Inflammatory macrophage treated with lipopolysaccharide for 1 hour (primary cell): ENCODE measurements at places on chromosomes 4 and X.

- no peak for DNase-seq
Measured at GRCh38 chr4:84235126-84235944, 263.8 kb downstream of the NKX6-1 start.

DNA sequence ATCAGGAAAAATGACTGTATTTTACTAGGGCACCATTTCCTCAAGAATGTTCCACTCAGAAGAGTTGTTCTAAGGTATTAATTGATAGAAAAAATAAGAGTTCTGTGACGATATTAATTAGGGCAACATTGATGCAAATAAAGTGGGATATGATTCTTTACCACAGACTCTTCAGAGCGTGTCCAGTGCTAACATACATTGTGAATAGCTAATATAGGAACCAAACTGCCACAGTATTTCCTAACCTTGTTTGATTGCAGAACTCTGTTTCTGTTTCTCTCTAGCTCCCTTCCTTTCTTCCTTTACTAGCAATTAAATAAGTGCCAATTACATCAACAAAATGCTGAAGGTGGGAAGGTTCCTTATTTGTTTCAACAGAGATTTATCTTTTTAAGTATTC lies 154.1 kb upstream of the CPEB2 start:
- DNase-seq = peak; percentile 80

DNA sequence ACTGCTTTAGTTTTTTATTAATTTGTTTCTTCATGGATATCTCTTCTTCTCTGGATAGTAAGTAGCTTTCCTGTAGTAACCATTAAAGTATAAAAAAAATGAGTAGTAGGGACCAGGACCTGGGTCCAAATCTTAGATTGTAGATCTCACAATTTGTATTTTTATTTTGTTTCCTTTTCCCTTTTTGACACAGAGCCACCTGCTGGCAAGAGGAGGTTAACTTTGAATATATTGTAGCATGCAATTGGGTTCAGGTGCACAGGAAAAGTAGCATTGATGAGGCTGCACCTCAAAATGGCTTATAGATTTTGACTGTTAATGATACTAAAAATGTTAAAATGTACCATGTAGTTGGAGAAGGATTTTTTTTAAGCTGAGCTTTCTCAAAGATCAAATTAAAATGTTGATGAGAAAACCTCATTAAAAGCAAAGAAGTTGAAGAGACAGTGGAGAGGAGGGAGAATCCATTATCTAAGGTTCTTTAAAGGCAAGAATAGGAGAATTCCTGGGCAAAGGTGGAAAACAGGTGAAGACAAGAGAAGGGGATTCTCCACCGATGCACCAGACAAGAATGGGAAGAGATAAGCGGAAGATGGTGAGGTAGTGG lies 48.3 kb upstream of the HPGDS start:
- peak; percentile 57 for DNase-seq

- no peak for DNase-seq
Measured at GRCh38 chr4:73914071-73914470, 44.9 kb downstream of the CXCL1 start.

DNA sequence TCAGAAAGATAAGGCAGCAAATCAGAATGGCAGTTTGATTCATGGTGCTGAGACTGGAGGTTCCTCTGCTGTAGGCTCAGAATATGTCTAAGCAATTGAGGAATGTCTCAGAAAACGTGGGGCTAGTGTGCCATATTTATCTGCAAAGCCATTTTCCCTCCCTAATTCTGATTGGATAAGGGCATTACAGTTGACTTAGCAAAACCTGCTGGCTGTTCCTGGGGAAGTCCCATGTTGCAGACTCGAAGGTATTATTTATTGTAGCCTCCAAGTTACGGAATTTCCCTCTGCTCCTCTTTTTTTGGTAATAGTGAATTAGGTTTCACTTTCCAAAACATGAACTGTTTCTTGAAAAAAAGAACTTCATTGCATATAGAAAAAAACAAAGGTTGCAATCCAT lies at the start of gene CXCL10:
CXCL10 (minus strand) TSS at position 109 of the 400 bp plus-strand sequence; CDS start at position 43, 66 bp downstream.
- peak; percentile 93 for DNase-seq

DNA sequence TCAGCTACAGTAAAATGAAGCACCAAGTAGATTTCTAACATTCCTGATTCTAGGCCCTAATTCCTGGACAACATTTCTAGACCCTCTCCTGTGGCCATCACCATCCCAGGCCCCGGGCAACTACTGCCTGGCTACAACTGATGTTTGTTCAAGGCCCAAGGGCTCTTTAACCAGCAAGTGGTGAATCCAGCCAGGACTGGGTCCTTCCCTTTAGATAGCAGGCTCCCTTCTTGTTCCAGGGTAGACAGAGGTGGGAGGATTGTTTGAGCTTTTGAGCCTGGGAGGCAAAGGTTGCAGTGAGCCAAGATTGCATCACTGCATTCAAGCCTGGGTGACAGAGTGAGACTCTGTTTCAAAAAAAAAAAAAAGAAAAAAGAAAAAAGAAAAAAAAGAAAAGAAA lies 12.7 kb upstream of the AADAT start:
- no peak for DNase-seq

GRCh38 chr4:4980621-4981230 lies 38.5 kb downstream of the CYTL1 start:
- DNase-seq = no peak

- DNase-seq = no peak
Measured at GRCh38 chrX:82589410-82589809, 918.7 kb upstream of the POU3F4 start.

- no peak for DNase-seq
Measured at GRCh38 chr4:8533274-8533865, 46.8 kb upstream of the GPR78 start.

- no peak for DNase-seq
Measured at GRCh38 chr4:61067381-61067780, 132.7 kb upstream of the ADGRL3 start.

- no peak for DNase-seq
Measured at GRCh38 chr4:82215039-82215438, 158.8 kb downstream of the HNRNPD start.

DNA sequence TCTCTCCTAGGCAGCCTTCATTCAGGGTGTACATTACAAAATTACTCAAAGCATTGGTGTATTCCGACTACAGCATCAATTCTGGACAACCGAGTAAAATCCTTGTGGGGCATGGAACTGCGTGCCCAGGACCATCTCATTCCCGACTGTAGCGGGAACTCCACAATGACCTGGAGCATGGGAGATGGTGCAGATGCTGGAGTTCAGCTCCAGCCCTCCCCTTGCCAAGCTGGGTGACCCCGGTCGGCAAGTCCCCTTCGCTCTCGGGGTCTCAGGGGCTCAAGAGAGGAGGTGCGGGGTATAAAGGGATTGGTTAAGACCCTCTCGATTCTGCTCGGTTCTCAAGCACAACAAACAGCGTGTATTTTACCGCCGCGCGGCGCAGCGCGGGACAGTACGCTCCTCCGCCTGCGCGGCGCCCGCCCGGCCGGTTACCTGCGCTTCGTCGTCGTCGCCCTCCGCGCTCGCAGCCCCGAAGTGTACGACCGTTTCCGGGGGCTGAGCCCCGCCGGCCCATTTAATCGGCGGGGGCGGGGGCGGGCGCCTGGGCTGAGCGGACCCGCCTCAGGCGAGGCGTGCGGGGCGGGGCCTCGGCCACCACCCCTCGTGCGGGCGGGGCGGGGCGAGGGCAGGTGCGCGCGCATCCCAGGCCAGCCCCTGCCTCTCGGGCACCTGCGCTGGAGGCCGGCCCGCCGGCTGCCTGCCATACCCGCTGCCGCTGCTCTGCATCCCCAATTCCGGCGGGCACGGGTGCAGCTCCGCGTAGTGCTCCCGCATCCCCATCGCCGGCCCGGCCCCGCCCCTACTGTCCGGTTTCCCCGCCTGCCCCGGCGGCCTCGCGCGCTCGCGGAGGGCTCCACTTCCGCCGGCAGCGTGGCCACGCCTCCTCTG lies at the start of gene G6PD:
G6PD (minus strand) TSS at position 493 of the 891 bp plus-strand sequence. CDS start 691 bp downstream, outside the sequence.
- DNase-seq = peak; percentile 56

GRCh38 chrX:12390301-12390700 lies 252.0 kb downstream of the FRMPD4 start:
- no peak for DNase-seq

- no peak for DNase-seq
Measured at GRCh38 chr4:23058165-23058776, 365.5 kb downstream of the GBA3 start.

- DNase-seq = no peak
Measured at GRCh38 chr4:95107635-95108034, 349.9 kb downstream of the BMPR1B start.

- no peak for DNase-seq
Measured at GRCh38 chr4:181308476-181309312, 934.5 kb upstream of the TENM3 start.

DNA sequence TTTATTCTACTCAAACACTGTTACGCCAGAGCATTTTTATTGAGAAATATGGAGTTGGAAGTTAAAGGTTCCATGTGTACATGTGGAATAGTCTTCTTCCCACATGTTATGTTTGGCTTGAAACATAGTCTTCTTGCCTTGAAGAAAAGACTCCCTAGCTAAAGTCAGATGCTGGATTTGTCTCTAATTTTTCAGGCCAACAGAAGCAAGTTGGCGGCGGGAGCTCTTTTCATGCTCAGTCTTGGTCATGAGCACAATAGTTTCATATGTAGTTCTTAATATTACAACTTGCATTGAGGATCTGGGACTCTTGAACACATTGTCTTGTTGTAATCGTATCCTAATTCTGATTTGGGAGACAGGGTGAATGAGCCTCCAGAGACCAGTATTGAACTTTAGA lies 19.4 kb downstream of the SEPTIN11 start:
- no peak for DNase-seq

DNA sequence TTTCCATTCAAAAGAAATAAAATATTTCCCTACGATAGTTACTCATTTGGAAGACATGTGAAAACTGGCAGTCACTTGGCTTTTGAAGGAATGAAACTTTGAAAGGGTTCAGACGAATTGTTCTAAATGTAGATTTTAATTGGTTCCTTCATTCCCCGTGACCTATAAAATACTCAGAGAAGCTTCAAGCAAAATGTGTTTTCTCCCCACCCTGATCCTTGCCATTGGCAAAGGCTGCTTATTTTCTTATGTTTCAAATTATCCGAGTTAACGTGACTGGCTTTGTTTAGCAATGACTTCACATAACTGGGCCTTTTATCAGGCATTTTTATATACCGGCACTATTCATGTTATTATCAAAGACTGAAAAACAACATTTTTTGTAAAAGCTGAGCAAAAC lies 204.1 kb upstream of the NEIL3 start:
- DNase-seq = no peak

DNA sequence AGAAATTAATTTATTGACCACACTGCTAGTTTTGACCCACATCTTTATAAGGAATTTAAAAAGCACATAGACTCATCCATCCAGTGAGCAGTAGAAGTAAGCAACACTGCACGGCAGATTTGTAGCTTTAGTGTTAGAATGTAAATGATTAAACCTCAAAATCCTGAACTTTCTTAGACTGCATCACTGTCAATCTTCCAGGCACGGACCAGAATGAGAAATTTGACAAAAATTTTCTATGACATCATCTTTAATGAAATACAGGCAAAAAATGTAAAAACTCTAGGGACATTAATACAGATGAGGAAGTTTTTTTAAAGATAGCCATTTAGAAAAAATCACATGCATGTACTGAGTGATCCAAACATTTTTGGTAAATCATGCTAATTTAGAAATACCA lies 29.2 kb downstream of the NLGN4X start:
- no peak for DNase-seq

DNA sequence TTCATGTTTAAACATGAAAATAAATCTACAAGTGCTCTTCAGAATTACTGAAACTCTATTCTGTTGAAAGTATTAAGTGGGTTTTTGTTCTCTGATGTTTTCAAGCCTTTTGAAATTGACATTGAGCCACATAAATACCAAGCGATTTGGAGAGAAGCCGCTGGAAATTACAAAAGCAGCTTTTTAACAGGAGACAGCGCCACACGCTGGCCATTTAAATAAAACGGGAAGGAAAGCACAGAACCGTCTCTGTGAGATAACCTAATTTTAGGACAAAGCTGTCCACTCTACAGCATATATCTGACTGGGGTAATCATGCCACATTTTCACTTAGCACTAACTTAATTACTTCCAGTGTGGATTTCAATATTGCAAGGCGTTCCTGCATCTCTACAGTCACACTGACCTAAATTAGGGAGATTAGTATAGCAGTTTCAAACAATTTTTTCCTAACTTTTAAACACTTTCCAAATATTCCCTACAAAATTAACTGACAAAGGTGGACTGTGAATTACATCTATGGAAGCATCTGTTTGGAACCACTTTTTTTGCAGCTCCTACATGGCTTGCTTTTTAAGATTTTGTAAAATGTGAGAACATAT lies 6.8 kb upstream of the ANOS1 start:
- no peak for DNase-seq

- no peak for DNase-seq
Measured at GRCh38 chrX:33330798-33331197, 119.4 kb upstream of the DMD start.

DNA sequence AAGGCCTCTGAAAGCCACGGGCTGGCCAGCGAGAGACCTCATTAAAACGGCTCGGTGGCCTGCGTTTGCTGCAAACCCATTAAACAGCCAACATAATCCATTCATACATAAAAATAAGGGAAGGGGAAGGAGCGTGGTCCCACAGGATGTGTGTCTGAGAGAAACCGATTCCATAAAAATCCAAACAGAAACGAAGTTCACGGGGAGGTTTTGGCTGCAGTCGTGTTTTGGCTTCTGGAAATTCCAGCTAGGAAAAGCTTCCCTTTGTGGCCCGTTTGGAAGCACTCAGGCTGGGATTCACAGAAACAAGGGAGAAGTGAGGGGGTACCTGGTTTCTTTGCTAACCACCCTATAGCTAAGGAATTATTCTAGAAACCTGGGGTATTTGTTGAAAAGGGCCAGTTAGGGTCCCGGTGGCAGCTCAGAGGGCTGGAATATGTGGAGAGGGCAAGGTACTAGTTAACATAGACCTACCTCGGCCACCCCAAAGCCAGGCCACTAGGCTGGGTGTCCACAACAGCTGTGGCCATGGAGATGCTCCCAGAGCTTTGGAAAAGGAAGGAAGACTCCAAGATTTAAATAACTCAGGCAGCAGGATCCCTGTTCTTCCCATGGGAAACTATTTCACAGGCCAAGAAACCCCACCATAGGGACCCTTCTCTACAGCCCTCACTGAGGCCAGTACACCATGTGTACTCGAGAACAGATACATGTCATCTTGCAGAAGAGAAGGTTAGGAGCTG lies 166.8 kb downstream of the BCOR start:
- DNase-seq = no peak

DNA sequence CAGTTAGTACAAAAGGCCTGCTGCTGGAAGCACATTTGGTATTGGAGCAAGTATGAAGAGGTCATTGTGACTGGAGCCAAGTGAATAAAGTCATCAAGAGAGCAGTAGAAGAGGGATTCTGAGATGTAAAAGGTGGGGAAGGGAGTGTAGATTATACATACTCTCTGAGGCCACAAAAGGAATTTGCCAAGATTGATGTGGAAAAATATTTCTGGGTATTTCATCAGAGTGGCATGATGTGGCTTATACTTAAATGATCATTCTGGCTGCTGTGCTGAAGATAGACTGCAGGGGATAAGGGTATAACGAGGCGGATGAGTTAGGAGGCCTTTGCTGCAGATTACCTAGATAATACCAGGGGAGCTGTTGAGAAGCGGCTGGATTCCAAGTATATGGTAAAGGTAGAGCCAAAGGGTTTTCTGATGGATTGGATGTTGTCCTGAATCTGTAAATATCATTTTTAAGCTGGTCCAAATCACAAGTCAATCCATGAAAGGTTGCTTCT lies 231.8 kb upstream of the AGA start:
- no peak for DNase-seq

- DNase-seq = no peak
Measured at GRCh38 chr4:189207872-189208271, 732.8 kb upstream of the FRG1 start.
